ENCODE measurements at places on chromosomes 5 and 9. TPM values are rescaled to one million over a fixed set of nuclear protein-coding genes. Genes with fewer than 3 reads are reported as not detected.

The SEPTIN8 gene
- total RNA-seq, result 170 TPM

The CANX gene
- total RNA-seq, result 584 TPM

The SPATA31D4 gene
- not detected for total RNA-seq

The SDHA gene
- 98.2 TPM for total RNA-seq

The HNRNPH1 gene
- 787 TPM for total RNA-seq
